NCI-H2107 (cell line): ENCODE measurements at places on chromosomes 11 and 22.
A peak's percentile ranks its signal among the peaks of the same experiment; 100 is the strongest.

- no peak for DNase-seq
Measured at GRCh38 chr11:76186776-76187279, 19.5 kb downstream of the WNT11 start.

GRCh38 chr11:126703662-126704061 lies 296.9 kb downstream of the KIRREL3 start:
- no peak for DNase-seq

DNA sequence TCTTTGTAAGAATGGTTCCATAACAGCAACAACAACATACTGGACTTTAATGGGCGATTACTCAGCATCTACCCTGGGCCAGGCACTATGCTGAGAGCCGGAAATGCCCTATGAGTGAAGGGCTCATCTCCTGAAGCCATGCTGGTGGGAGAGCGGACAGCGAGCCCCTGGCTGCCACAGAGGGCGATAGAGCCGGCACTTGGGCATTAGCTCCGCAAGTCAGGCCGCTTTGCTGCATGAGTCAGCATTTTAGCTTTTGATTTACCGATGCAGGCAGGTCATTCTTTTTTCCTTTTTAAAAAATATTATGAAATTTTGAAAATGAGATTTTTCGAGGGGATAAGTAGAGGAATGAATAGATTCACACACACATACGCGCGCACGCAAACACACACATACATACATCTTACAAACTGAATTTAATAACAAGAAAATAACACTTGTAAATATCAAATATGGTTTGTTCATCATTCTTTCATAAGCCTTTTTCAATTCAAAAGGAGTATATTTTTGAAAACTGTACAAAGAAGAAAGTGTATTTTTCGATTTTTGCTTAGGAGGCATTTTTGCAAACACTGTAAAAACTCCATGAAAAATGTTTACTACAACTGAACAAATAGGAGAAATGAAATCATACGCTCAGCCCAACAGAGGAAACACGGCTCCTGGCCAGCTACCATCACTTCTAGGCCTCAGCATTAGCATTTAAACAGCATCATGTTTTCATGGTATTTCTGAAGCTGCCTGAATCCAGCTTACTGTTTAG lies 667.3 kb downstream of the OPCML start:
- no peak for DNase-seq

- no peak for DNase-seq
Measured at GRCh38 chr22:39277142-39277607, 32.4 kb upstream of the PDGFB start.

DNA sequence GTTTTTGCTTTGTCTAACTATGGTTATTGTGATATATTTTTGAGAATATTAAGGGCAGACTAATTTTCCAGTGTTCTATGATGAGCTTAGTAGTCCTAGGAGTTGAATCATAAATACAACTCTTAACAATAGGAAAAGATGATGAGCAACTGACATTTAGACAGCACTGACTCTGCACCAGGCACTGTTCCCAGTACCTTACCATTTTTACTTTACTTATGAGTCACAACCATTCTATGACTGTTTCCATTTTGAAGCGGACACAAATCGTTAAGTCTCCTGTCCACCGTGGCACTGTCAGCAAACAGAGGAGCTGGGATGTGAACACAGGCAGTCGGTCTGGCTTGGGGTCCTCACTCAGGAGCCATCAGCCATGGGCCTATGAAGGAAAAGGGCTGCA lies 3.4 kb upstream of the SCGB2A2 start:
- DNase-seq = no peak

- no peak for DNase-seq
Measured at GRCh38 chr22:46969961-46970360, 207.5 kb downstream of the TBC1D22A start.

DNA sequence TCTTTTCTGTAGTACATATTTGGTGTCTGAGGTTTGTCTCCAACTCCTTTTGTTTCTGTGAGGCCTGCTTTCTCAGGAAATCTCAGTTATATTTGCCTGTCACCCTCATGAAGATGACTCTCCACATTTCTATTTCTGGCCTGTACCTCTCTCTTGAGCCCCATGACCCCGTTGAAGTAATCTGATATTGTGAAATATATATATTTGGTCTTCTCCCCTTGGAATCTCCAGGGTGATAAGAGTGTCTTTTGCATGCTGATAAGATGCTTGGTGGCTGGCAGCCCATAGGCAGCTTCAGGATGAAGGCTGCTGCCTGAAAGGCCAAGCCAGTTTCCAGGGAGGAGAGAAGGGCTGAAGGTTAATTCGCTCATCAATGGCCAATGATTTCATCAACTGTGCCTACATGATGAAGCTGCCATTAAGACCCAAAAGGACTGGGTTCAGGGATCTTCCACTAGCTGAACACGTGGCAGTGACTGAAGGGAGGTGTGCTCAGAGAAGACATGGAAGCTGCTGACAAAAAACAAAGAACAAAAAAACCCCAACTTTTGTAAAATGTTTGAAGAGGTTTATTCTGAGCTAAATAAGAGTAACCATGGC lies 67.4 kb downstream of the MICAL2 start:
- DNase-seq = no peak

DNA sequence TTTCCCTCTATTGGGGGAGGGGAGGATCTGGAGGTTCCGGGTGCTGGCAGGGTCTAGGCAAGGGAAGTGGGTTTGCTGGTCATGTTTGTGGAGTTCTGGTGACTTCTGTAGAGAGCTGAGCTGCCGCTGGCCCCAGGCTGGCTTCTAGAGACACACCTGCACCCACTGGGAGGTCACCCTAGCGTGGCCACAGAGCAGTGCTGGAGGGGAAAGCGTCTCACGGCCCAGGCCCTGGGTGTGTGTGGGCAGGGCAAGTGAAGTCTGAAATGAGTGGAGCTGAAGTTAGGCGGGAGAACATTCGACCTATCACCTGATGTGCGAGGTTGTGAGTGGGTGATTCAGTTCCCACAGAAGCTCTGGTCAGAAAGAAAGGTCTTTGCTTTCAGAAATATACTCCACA lies 27.9 kb downstream of the SMIM38 start:
- DNase-seq = no peak

GRCh38 chr11:73159297-73159696 lies 17.2 kb upstream of the FCHSD2 start:
- no peak for DNase-seq

DNA sequence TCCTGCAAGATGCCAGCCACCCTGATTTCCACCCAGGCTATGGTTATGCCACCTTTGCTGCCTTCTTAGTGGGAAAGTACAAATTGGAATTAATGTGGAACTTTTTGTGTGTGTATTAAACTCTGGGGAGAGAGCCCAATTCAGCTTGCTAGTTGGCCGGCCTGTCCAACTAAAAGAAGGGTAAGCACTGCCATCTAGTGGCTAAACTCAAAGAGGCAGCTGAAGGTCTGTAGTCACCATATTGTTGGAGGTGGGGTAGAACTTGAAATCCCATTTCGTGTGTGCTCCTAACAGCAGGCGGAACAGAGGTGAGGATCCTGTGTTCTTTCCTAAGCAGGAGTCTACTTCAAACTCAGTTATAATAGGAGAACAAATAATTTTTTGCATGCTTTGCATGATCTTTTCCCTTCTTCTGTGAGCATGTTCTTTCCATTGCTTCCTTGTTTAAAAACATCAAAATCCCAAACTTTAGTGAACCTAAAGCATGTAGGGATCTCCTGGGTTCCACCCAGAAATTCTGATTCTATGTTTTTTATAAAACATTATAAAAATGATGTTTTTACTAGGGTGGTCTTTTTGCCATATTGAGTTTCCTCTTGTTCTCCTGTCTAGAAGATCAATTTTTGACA lies 138.8 kb upstream of the SORL1-AS1 start:
- peak; percentile 75 for DNase-seq

DNA sequence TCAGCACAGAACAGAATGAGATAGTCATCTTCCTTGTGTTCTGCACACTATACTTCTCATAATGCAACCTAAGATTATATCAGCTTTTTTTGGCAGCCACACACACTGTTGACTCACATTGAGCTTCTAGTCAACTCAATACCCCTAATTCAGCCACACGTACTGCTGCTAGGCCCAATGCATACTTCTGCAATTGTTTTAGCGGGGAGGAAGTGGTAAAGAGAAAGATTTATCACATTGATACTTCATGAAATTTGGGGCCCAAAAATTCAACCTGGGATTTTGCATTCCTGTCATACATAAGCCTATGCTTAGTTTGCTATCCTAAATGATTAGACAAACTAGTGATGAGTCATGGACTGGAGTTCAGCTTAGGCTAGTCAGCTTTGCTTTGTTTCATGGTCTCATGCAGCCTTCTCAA lies 8.6 kb upstream of the UPB1 start:
- DNase-seq = no peak

DNA sequence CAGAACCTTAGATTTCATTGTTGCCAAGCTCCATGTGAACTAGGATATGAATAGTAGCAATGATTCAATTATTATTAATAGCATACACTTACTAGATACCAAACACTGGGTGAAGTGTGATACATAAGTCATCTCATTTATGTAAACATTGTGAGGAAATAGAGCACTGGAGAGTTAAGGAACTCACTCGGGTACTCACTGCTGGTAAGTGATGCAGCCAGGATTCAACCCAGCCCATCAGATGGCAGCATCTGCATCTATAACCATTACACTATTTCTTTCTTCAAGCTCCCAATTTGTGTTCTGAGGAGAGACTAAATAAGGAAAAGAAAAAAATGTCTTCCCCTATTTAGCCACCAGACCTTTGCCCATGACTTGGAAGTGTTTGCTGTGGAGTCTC lies 10.2 kb upstream of the ALG8 start:
- no peak for DNase-seq

DNA sequence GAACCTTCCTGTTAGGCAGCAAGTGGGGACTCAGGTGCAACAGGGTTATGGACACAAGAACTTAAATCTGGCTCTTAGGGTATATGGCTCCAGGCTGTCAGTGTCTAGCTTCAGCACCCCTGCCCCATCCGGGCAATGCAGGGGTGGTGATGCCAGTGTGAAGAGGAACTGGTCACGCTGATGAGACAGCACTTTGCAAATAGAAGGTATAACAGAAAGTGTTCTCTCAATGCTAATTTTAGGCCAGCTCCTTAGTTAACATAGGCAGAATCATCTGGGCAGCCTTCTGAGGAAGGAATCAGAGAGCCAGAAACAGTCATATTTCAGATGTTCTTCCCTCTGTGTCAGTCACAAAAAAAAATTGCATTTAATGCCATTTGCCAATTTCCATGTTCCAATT lies 41.2 kb downstream of the SYT9 start:
- DNase-seq = no peak

GRCh38 chr22:20235389-20235991 lies 32.6 kb downstream of the RTN4R start:
- no peak for DNase-seq

GRCh38 chr11:94557992-94558391 lies 9.2 kb upstream of the PIWIL4 start:
- DNase-seq = no peak
